ENCODE measurements at places on chromosomes 4 and X.

- no peak for DNase-seq
Observed at GRCh38 chr4:41998019-41998418, 7.7 kb downstream of the SLC30A9 start.

GRCh38 chr4:15992167-15992485, 29.2 kb upstream of the FGFBP2 start:
- DNase-seq: no peak

- DNase-seq: no peak
Observed at GRCh38 chr4:75107755-75108612, 175.1 kb downstream of the PARM1 start.

DNA sequence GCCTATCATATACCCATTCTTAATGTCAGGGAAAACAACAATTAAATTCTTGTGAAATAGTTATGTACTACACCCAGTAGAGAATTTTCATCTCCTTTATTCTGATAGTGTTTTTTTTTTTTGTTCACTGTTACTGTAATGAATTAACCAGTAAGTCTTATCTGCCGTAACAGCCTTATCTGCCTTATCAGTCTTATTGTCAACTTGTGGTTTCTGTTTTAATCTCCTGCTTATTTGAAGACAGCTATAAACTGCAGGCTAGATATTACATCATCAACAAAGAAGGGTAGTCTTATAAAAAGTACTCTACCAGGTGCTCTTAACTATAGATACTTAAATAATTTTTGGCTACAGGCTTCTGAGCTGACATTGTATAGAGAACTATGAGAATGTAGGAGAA, 79.5 kb downstream of the MAGEB5 start:
- DNase-seq: no peak

GRCh38 chr4:148852092-148852699, 410.0 kb upstream of the NR3C2 start:
- no peak for DNase-seq

DNA sequence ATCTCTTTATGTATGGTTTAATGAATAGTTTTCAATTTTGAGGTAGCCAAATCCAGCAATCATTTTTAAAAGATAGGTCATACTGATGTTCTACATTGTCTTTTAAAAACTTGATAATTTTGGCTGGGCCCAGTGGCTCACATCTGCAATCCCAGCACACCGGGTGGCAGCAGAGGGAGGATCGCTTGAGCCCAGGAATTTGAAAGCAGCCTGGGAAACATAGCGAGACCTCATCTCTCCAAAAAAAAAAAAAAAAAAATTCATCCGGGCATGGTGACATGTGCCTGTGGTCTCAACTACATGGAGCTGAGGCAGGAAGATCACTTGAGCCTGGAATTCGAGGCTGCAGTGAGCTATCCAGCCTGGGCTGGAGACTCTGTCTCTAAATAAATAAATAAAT, 419.8 kb downstream of the GALNTL6 start:
- no peak for DNase-seq

GRCh38 chrX:39149761-39150160, 348.5 kb downstream of the MID1IP1 start:
- DNase-seq: peak; percentile 54

DNA sequence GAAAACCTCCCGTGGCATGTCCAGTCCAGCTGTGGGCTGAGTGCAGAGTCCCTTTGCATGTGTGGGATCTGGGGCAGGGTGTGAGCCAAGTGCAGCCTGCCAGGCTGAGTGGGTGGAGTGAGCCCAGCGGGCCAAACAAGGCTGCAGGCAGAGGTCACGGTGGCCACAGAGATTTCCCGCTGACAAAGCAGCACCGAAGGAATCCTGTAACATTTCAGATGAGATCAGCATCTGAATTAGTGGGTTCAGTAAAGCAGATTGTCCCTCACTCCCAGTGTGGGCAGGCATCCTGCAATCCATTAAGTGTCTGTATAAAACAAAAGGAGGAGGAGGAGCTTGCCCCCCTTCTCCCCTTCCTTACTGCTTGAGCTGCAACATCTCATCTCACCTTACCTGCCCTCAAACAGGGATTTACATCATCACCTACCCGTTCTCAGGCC, 324.4 kb downstream of the FAT4 start:
- no peak for DNase-seq

GRCh38 chr4:100103671-100104070, 86.6 kb downstream of the DDIT4L start:
- DNase-seq: no peak

DNA sequence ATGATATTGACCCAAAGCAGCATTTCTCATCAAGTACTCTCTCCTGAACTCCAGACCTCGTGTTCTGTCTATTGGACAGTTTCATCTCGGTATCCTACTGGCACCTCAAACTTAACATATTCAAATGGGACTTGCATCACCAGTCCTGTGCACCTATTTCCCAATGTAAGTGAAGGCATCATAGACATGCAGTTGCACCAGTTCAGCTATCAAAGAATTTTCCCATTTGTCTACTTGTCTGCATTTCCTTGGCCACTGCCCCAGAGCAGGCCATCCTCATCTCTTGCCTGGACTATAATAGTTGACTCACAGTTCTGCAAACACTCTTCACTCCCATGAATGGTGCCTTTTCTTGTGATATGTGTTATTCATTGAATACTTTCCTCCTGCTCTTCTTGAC, 11.3 kb upstream of the LIMCH1 start:
- DNase-seq: no peak

DNA sequence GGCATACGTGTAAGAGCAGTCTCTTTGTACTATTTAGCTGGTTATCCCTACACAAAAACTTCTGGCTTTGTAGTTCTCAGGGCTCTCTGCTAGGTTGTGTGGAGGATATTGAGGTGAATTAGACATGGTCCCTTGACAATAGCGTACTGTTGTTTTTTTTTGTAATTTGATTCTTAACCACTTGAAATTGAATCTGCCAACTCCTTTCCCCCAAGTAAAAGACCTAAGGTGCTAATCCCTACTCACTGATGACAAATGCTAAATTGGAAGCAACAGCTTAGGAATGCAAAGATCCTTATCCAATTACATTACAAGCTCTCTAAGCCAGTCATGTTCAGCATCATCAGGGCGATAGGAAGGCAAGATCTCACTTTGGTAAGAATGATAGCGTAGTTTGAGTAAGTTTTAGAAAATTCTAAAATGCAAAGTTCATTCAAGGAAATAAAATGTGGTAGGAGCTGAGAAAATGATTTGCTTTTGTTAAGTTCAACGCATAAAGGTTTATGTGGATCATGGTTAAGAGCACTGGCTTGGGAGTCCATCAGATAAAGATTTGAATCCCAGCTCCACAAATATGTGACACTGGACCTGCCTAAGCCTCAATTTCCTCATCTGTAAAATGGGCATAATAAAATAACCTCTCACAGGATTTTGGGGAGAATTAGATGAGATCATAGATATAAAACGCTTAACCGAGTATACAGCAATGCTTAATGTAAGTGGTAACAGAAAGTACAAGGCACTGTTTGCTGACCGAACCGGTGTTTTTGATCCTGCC, 39.3 kb downstream of the DOCK11 start:
- no peak for DNase-seq

- no peak for DNase-seq
Observed at GRCh38 chr4:71430609-71431008, 91.8 kb downstream of the SLC4A4 start.

- no peak for DNase-seq
Observed at GRCh38 chr4:109469915-109470314, 36.3 kb downstream of the SEC24B start.

GRCh38 chrX:25941087-25941486, 197.1 kb upstream of the MAGEB18 start:
- no peak for DNase-seq

DNA sequence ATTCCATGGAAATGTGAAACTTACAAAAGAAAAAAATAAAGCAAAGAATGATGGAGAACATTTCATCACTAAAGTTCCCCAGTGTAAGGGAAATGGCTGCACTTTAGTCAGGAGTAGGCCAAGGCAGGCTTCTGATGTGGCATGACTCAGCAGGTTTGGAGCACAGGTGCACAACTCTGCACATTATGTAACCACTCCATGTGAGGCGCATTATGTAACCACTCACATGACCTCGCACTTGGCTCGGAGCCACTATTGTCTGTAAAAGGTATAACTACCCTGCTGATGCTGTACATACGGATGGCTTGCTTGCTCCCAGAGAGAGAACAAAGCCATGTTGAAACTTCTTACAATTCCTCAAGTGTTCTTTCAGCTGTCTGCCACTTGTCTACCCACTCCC, 727.6 kb downstream of the TRAM1L1 start:
- DNase-seq: peak; percentile 12

DNA sequence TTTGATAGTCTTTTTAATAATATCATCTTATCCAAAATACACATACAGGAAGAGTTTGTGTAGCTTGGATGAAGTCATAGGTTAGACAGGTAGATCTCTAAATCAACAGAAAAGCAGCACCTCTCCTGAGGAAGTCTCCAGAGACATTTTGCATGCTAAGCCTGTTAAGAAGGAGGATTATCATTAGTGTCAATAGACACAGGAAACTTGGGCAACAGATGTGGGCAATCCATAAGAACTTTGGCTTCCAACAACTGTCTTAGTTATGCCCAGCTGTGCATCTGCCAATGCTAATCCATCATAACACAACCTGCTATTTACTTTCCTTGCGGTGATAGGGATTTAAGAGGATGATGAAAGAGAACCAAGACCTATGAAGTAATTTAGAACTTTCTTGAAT, 1052.6 kb downstream of the RPA4 start:
- DNase-seq: no peak

- DNase-seq: no peak
Observed at GRCh38 chr4:14168919-14169318, 541.4 kb upstream of the BOD1L1 start.
